NT2/D1 (cell line): ENCODE measurements at places on chromosomes 13 and 19.
A peak's percentile ranks its signal among the peaks of the same experiment; 100 is the strongest.

DNA sequence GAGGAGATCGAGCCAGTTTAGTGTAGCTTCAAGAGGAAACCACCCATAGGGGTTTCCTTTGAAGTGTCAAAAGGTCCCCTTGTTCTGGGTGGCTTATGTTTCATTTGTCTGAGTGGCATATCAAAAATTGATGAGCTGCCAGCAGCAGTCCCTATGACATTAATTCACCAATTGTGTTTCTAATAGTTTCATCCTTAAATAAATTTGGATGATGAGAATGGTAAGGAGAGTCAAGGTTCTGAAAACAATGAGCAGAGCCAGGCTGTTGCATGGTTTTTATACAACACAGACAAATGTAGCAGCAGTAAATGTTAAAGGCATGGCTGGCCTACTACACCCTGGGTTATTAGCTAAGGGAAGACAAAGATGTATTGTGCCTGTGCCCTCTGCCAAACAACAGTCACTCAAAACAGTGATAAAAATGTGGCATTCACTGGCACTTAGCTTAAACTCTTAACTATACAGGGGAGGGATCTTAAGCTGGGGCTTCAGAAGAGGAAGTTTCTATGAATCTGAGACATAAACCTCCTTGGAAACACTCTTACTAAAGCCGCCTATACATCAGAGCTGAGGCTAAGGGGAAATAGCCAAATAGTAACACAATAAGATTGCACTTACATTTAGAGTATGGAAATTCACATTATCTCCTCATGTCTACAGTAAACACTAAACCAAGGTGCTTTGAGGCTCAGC lies 200.5 kb downstream of the POU4F1 start:
- DNase-seq = no peak

DNA sequence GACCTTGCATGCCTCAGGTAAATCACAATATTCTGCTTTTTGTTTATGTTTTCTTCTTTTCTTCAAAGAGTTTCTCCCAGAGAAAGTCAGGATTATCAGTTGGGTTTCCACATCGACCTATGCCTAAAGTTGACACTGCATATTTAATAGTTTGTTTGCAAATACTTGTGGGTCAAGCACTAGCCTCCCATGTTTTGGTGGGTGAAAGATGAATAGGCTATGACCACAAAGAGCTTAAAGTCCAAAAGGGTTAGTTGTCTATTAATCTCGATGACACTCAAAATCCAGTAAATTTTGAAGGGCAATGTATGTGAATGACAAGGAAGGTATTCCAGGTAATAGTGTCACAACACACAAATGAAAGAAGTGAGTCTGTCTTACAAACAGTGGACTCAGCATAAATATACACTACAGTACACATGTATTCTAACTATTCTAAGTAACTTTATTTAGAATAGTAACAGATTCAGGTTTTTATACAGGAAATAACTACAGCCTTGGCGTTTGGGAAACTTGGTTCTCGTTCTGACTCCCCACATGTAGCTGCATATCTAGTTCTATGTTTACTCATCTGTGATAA lies 667.1 kb downstream of the PCDH17 start:
- DNase-seq = no peak

GRCh38 chr13:35747594-35747993 lies 271.1 kb upstream of the MAB21L1 start:
- no peak for DNase-seq

- no peak for DNase-seq
These were observed 11.7 kb upstream of the PTPRS start for GRCh38 chr19:5352229-5352763.

GRCh38 chr13:56166864-56167263 lies 973.9 kb upstream of the PRR20A start:
- DNase-seq = peak; percentile 36

- DNase-seq = no peak
These were observed 32.6 kb upstream of the ZSCAN5A start for GRCh38 chr19:56347163-56347778.

GRCh38 chr13:32135655-32136054 lies 104.1 kb downstream of the FRY start:
- no peak for DNase-seq

GRCh38 chr19:38702278-38702677 lies 42.0 kb downstream of the CAPN12 start:
- DNase-seq = no peak

GRCh38 chr19:10230861-10231611 lies at the start of gene S1PR2:
S1PR2 (minus strand) TSS chr19:10231331; CDS start chr19:10224905, 6,426 bp downstream.
- DNase-seq = no peak

- no peak for DNase-seq
These were observed 122.2 kb downstream of the MAB21L1 start for GRCh38 chr13:35354285-35354684.

DNA sequence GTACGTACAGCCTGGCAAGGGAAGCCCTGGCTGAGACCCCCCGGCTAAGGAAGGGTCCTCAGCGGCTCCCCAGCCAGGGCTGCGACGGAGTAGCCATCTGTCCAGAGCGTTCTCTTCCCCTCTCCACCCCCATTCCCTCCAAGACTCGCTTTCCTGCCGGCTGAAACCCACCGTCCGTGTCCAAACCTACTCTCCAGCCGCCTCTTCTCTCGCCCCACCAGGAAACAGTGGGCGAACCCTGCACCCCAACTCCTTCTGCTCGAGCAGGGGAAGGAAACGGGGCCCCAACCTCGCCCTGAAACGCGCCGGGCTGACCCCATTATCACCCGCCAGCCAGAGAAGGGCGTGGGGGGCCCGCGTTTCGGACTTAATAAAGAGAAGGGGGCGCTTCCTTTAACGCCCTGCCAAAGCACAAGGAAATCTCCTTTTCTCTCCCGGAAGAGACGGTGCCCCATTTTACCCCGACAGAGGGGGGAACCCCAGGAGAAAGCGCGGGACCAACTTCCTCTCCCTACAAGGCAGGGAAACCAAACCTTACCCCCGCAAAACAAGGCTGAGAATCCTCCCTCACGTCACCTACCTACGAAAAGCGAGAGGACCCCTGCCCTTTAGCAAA lies 2.5 kb downstream of the ZC3H4 start:
- DNase-seq = no peak

DNA sequence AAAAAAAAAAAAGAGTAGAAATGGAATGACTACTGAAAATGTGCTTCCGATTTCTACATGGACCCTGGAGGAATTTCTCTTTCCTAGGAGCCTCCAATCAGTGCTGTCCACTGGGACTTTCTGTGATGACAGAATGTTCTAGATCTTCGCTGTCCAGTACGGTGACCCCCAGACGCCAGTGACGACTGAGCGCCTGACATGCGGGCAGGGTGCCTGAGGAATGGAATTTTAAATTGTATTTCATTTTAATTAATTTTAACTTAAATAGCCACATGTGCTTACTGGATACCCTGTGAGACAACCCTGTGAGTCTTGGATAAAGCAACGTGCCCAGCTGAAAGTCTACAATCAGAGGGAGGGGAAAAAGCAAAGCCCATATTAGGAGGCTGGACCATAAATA lies 4.1 kb upstream of the TLE6 start:
- DNase-seq = no peak

DNA sequence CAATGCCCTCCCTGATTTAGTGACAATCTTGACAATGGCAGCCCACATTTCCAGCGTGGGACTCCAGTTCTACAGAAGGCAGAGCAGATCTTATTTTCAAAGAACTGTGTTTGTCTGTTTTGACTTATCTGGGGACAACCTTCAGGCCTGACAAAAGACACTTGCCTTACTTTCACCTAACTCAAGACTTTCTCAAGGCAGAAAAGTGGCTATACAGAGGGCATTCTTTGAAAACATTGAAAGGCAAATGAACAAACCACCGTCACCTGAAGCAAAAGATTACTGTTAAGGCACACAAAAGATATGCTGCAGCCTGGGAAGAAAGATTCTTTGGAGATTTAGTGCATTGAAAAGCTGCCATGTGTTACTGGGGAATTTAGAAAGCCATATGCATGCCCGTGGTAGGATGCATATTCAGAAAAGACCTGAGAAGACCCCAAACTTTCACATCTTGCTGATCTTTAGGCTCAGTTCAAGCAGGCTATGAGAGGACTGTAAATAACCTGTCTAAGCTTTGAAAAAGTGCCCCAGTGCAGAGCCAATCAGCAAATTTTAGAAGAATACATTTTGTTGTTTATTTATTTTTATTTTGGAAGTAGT lies 82.8 kb downstream of the TSC22D1 start:
- DNase-seq = no peak

- DNase-seq = no peak
These were observed 12.4 kb downstream of the ZIC2 start for GRCh38 chr13:99993660-99994637.

DNA sequence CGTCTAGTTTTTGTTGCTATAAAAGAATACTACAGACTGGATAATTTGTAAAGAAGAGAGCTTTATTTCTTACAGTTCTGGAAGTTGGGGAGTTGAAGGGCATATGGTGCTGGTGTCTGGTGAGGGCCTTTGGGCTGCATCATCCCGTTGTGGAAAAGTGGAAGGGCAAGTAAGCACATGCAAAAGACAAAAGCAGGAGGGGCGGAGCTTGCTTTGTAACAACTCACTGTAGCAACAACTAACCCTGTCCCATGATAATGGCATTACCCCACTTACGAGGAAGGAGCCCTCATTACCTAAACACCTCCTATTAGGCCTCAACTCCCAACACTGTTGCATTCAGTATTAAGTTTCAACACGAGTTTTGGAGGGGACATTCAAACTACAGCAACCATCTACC lies 7.2 kb upstream of the DNAJC15 start:
- DNase-seq = no peak

DNA sequence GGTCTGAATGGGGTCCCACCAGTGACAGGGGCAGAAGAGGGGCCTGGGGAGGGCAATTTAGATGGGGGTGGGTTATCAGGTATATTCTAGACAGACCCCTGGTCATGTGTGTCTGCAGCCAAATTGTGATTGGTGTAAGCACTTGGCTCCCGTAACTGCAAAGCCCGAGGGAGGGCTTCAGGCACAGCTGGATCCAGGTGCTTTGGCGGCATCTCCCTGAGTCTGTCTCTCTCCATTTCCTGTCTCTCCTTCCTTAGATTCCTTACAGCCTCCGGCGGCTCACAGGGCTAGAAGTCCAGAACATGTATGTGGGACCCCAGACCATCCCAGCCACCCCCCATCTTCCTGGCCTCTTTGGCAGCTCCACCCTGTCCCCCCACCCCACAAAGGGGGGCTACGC lies 31.4 kb downstream of the DHX34 start:
- no peak for DNase-seq

DNA sequence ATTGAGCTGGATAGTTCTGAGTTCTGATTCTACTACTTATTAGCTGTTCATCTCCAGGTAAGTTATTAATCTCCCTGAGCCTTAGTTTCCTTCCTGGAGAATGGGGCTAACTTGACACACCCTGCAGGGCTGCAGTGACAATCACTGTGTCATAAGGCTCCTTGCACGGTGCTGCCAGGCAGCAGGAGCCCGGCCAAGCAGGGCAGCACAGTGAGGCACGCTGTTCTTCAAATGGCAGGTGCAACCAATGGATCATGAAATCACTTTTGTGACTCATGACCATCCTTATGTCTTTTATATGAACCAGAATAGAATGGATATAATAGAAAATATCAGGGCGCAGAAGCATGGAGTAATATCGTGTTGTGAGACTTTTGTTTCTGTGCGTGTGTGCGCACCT lies 242.6 kb downstream of the ABCC4 start:
- DNase-seq = no peak

DNA sequence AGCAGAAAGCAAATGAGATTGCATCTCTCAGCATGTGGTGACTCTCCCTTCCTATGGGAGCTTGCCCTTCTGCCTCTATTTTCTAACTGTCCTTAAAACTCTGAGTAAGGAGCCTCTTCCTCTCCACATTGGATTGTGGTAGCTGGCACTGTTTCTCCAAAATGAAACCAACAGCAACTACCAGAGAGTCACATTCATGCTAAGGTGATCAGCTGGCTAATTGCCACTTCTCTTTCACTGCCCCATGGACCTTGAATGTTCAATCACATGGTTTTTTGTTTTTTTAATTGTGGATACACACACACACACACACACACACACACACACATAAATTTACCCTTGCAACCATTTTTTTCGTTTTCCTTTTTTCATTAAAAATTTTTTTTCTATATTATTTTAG lies 154.7 kb upstream of the TSC22D1 start:
- no peak for DNase-seq

DNA sequence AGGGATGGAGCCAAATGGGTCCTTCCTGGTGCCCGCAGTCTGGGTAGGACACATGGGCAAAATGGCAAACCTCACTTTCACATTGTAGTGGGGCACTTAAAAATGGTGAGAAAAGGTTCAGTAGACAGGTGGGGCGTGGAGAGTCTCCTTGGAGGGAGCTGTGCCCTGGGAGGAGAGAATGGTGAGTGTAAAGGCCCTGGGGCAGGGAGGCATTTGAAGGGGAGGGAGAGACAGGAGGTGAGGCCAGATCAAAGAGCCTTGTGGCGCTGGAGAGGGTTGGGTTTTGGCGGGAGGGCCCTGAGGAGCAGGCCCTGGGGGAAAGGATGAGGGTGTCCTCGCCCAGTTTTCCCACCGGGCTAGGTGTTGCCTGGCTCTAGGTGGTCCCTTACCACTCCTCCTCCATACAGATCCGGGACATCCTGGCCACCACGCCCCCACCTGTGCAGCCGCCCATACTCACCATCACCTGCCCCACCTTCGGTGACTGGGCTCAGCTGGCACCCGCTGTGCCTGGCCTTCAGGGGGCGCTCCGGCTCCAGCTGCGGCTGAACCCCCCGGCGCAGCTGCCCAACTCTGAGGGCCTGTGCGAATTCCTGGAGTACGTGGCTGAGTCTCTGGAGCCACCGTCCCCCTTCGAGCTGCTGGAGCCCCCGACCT lies 6.3 kb downstream of the MAP1S start:
- DNase-seq = no peak

- no peak for DNase-seq
These were observed 463 bp upstream of the TSC22D1 start for GRCh38 chr13:44576351-44577235.

- no peak for DNase-seq
These were observed 16.8 kb downstream of the TM6SF2 start for GRCh38 chr19:19256072-19256969.

DNA sequence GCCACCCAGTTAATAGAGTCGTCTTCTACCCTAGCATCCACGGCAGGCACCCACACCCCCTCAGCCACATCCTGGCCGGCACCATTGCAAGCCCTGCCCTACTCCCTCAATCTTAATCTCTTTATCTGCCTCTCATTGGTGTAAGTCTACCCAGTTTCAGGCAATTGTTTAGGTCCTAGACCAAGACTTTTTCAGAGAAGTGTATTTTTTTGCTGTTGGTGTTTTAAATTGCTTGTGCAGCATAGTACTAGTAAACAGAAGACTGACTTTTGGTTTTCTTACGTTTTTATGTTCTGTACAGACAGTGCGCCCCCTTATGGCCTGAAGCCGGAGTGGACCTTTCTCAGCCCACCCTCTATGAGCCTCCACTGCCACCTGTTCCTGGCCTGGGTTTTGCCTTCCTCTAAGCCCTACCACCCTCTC lies 2.3 kb upstream of the LCP1 start:
- DNase-seq = peak; percentile 38

GRCh38 chr13:20053016-20053415 lies 94.5 kb downstream of the ZMYM2 start:
- no peak for DNase-seq

GRCh38 chr13:32203221-32203620 lies 111.9 kb downstream of the ZAR1L start:
- DNase-seq = no peak

- DNase-seq = no peak
These were observed 369.6 kb downstream of the KCTD12 start for GRCh38 chr13:76516586-76516985.
